ENCODE measurements at places on chromosomes 4 and X.

GRCh38 chr4:4333265-4333706 lies 43.2 kb downstream of the ZBTB49 start:
- peak; percentile 93 for DNase-seq

DNA sequence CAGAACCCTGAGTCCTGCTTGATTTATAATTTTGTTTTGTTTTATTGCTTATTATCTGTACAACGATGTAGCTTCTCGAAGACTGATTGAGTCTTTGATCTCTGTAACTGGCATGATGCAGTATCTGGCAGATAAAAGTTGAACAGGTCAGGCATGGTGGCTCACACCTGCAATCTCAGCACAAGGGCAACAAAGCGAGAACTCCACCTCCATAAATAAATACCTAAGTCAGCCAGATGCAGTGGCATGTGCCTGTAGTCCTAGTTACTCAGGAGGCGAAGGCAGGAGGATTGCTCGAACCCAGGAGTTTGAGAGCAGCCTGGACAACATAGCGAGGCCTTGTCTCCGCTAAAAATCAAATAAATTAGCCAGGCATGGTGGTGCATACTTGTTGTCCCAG lies 15.7 kb upstream of the WDR19 start:
- DNase-seq = no peak

- DNase-seq = no peak
Measured at GRCh38 chrX:134239016-134239415, 2.0 kb downstream of the CCDC160 start.

DNA sequence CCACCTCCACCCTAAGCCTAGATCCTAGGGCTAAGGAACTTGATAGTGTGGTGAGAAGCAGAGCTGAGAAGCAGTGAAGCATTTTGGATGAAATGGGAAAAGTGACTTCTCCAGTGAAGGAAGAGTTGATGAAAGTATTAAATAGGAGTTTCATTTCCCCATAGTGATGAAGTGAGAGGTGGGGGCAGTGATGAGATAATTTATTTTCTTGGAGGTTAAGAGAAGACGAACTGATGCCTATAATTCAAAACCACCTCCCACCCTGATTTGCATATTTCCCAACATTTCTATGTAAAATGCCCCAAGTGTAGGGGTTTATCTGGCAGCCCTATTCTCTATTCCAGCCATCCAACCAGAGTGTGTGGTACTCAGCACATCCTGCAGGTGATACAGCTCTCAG lies 6.3 kb downstream of the LONRF3 start:
- DNase-seq = no peak

- peak; percentile 48 for DNase-seq
Measured at GRCh38 chr4:185792384-185793115, 19.4 kb downstream of the SORBS2 start.

DNA sequence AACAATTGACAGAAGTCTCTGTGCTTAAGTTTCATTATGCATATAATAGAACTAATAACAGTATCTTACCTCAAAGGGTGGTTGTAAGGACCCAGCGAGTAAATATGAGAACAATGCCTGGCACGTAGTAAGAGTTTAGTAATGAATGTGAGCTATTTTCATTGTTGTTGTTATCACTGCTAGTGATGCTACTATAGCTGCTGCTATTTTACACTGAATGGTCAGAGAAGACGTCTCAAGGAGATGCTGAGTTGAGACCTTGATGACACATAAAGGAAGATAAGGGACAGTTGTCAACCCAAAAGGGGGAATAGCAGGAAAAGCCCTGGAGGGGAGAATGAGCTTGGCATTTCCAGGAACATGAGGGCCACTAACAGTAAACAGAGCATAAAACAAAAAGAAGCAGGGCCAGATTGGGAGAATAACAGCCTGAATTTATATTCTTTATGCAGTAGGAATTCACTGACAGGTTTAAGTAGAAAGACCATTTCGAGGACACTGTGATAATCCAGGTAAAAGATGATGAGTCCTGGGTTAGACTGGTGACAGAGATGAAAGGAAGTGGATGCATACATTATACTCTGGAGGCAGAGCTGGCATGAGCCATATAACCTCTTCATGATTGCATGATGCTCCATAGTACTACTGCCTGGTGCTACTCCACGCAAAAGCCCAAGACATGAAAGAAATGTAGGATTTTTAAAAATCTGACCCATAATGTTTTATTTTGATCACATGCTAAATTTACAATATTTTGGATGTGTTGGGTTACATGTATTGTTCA lies 23.1 kb downstream of the ATP8A1 start:
- no peak for DNase-seq

DNA sequence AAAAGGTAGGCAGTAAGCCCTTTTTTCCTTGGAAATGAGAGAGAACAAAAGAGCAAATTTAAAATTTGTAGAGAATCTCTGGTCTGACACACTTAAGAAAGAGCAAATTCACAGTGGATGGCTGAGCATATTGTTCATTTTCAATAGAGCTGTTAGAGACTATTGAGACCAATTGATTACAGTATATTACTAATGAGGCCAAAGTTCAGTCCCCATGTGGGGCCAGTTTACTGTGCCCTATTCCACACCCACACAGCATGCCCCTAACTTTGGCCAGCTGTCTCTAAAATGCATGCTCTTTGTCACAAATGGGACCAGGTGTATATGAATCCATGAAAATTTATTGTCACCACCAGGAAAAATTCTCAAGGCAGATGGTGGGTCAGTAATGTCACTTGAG lies 470.5 kb downstream of the PCDH7 start:
- no peak for DNase-seq

DNA sequence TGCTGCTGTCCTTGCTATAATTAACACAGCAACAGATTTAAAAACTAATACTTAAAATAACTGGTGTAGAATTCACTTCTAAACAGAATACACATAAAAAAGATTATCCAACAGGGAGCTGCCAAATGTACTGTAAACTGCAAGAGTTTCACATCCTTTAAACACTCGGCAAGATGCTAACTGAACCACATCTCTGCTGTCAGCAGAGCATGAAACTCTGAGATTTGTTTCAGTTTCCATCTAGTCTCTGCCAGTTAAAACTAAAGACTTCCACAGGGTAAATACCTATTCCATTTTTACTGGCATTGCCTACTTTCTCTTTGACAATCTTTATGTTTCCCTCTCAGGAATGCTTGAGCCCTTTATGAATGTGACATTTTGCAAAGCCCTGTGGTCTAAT lies 127.7 kb downstream of the SLC7A11 start:
- DNase-seq = no peak

- DNase-seq = no peak
Measured at GRCh38 chr4:80286451-80286850, 20.0 kb downstream of the FGF5 start.

GRCh38 chr4:13588954-13589353 lies 38.6 kb downstream of the BOD1L1 start:
- DNase-seq = no peak

GRCh38 chrX:13194291-13195103 lies 125.4 kb downstream of the ATXN3L start:
- no peak for DNase-seq

- no peak for DNase-seq
Measured at GRCh38 chr4:168859888-168860694, 150.0 kb downstream of the CBR4 start.

GRCh38 chrX:40109288-40110008 lies 11.7 kb upstream of the BCOR start:
- no peak for DNase-seq

DNA sequence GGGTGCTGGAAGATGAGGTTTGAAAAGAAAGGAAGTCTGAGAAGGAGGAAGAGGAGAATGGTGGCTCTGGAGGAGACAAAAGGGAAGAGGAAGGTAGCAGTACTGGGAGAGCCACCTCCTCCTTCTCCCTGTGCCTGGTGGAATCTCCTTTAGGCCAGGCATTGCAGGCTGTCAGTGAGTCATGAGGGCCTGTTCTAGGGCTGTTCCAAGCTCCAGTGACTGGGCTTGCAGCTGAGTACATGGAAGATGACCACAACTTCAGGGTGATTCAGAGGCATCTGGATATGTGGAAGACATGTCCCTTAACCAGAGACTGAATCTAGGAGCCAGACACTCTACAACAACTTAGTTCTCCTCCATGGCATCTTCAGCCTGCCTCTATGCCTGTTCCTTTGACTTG lies 107.8 kb downstream of the EFNB1 start:
- peak; percentile 60 for DNase-seq

- no peak for DNase-seq
Measured at GRCh38 chr4:145189981-145190380, 9.6 kb upstream of the OTUD4 start.

GRCh38 chrX:48890934-48891401 lies 6.6 kb downstream of the TIMM17B start:
- no peak for DNase-seq

GRCh38 chrX:41236629-41237028 lies 97.3 kb upstream of the DDX3X start:
- DNase-seq = no peak

DNA sequence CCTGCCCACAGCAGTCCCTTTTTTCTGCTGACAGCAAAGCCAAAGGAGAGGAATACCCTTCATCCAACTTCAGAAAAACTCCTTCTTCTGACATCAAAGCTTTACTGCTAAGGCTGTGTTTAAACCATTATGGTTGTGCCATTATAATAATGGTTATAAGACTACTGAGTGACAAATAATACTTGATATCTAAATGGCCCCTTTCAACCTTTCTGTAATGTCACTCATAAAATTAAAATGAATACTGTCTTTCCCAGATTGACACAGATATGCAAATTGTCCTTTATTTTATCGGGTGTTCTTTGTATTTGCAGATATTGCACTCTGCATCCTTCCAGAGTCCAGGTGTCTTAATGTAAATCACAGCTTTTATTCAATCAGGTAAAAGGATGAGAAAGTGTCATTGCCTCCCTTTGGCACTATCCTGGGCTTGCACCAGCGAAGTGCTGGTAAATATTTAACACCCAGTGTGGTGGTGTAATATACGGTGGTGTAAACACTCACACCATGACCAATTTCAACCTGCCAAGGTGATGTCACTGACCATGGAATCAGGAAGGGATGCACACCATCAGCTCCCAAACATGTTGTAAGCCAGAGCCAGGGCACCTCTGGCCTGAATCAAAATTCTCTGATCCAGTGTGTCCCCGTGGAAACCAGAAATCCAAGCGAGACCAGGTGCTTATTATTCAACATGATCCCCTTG lies 139.4 kb upstream of the TENM3 start:
- no peak for DNase-seq

GRCh38 chr4:184392748-184393559 lies 81.4 kb downstream of the IRF2 start:
- no peak for DNase-seq

DNA sequence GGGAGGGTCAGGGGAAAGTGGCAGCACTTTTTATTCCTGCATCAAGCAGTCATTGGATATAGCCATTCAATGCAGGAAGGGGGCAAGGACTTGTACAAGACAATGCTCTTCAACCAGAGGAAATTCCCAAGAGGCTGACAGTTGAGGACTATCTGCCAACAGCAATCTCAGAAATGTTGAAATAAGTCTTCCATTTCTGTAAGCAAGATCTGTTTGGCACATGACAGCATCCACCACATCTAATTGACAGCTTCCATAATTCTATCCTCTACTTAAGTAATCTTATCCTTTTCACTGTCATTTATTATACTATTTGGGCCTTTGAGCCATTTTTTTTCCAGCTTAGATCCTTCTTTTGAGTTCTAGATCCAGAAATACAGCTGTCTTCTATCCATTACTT lies 110.7 kb downstream of the CFAP299 start:
- DNase-seq = peak; percentile 12

- DNase-seq = peak; percentile 15
Measured at GRCh38 chrX:45056428-45057145, 144.1 kb downstream of the DIPK2B start.

GRCh38 chrX:46791927-46792809 lies 33.2 kb upstream of the SLC9A7 start:
- DNase-seq = peak; percentile 77

DNA sequence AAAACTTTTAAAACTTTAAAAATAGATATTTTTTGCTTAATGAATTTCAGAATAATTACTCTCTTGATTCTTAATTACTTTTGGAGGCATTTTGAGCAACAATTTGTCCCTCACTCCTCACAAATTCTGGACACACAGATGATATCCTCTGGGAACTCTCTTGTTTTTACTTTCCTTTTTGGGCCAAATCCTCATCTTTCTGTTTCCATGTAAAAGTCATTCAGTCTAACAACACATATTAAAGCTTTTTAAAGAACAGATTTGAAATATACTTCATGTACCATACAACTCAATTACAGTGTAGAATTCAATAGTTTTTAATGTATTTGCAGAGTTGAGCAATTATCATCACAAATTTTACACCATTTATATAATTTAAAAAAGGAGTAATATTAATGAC lies 983.1 kb downstream of the STIM2 start:
- no peak for DNase-seq

- no peak for DNase-seq
Measured at GRCh38 chr4:47239649-47240048, 208.3 kb downstream of the GABRB1 start.

DNA sequence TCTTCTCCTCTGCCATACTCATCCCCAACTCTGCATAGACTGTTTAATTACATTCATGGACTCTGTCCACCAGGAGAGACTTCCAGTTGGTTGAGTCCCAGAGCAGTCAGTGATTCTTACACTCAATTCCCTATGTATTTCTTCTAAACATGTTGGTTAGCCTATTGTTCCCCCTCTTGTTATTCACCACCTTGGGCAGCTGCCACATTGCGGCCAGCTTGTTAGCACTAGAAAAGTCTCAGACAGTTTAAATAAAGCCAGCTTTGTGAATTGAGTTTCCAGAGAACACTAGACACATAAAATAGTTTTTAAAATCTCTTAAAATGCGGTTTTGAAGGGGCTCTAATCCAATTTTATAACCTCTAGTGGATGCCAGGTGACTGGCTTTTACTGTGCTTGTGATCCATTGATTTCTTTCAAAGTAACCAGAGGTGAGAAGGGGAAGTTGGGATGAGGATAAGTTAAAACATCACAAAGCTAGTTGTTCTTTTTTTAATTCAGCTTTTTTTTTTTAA lies 827.7 kb downstream of the FSTL5 start:
- no peak for DNase-seq

GRCh38 chrX:1661048-1661921 lies 46.4 kb downstream of the ASMT start:
- no peak for DNase-seq

DNA sequence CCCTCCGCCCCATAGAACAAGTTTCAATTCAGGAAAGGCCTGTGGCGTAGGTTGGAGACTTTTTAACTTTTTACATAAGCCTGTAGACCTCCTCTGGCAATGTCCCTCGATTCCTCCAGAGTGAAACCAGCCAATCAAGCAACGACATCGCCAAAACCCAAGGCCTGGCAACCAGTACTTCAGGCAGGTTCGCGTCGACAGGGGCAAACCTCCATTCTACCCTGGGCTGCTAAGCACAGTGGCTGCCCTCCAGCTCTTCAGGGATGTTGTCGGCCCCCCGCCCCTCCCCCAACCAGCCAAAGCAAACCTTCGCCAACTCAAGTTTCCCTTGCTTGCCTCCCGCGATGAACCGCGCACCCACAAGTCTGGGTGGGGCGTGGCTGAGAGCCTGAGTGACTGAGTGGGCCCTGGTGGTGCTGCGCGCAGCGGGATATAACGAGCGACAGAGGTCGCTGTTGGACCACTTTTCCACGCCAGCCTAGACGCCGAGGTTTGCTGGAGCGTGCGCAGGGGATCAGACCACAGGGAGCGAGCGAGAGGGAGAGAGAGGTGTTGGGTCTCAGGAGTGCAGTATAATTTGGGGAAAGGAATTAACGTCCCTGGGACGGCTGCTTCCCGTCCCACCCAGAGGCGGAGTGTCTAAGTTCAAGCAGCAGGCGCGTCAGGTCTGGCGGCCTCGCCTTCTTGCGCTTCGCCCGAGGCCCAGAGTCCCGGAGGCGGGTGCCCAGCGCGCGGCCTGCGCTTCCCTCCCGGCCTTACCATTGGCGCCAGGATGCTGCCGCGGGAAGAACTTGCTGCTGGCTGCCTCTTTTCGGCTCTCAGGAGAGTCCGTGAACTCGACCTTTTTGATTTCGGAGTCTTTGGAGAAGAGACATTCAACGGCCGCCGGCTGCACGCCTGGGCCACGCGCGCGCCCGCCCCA lies 9.0 kb upstream of the PITX2 start:
- DNase-seq = no peak

All from GM04504 (cell line).